ENCODE measurements at places on chromosomes 13 and 19. TPM values are rescaled to one million over a fixed set of nuclear protein-coding genes. Genes with fewer than 3 reads are reported as not detected.

Gene SELENOV
- total RNA-seq, result not detected

Gene LIM2
- total RNA-seq, result not detected

Gene IRGC
- not detected for total RNA-seq

Gene FRY
- total RNA-seq, result 0.27 TPM

Gene CACNA1A
- not detected for total RNA-seq

Gene ZNF763
- 0.61 TPM for total RNA-seq

Gene C2CD4C
- total RNA-seq, result 0.15 TPM

Gene CYP2S1
- total RNA-seq, result 7.8 TPM

Gene ZNF540
- 0.08 TPM for total RNA-seq

Gene TMEM238
- 11.9 TPM for total RNA-seq

Data from hair follicular keratinocyte (primary cell).